ENCODE measurements at places on chromosomes 12 and 14.

GRCh38 chr12:96121271-96121711 is 72.9 kb upstream of the ELK3 start:
- no peak for DNase-seq

DNA sequence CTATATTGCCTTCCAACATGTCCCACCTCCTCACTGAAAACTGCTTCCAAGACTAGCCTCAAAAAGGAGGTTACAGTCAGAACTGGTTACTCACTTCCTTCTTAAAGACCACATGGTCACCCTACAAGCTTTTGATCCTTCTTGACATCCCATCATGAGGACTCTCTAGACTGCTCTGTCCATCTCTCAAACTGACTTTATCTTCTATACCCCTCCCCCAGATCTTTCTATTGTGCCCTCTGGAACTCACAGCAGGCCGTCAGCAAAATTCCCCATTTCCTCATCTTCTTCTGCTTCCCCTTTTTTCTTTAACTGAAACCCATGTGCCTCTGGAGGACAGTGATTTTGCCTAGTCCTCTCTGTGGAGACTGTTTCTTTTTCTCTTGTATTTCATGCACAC is 18.1 kb upstream of the IGF1 start:
- no peak for DNase-seq

GRCh38 chr12:13288937-13289652 is 92.6 kb downstream of the EMP1 start:
- no peak for DNase-seq

DNA sequence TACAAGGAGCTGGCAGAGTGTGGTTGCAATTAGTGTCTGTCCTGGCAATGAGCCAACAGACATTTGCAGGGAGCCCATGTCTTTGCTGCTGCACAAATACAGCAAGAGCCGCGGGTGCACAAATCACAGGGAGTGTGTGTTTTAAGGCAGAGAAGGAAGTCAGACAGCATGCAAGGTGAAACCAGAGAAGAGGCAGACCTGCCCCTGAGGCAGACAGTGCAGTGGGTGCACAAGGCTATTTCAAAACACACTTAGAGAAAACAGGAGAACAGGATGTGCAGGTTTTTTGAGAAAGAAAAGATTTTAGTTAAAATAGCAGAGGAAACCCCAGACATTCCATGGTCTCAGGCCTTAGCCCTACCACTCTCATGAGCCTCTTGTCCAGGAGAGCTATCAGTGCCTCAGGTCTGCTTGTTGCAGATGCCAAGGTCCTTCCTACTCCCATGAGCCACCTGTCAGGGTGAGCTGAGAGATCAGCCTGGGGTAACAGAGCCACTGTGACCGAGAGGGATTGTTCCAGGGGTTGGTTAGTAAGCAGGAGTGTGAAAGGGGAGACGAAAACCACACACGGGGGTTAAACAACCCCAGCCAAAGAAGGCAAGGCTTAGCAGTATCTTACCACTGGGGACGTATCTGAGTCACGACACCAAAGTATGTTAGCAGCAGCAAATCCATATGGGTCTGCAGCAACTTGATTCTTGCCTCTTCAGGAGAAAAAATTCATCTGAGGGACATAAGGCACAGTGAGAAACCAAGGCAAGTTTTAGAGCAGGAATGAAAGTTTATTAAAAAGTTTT is 78.1 kb downstream of the C14orf132 start:
- DNase-seq: no peak

DNA sequence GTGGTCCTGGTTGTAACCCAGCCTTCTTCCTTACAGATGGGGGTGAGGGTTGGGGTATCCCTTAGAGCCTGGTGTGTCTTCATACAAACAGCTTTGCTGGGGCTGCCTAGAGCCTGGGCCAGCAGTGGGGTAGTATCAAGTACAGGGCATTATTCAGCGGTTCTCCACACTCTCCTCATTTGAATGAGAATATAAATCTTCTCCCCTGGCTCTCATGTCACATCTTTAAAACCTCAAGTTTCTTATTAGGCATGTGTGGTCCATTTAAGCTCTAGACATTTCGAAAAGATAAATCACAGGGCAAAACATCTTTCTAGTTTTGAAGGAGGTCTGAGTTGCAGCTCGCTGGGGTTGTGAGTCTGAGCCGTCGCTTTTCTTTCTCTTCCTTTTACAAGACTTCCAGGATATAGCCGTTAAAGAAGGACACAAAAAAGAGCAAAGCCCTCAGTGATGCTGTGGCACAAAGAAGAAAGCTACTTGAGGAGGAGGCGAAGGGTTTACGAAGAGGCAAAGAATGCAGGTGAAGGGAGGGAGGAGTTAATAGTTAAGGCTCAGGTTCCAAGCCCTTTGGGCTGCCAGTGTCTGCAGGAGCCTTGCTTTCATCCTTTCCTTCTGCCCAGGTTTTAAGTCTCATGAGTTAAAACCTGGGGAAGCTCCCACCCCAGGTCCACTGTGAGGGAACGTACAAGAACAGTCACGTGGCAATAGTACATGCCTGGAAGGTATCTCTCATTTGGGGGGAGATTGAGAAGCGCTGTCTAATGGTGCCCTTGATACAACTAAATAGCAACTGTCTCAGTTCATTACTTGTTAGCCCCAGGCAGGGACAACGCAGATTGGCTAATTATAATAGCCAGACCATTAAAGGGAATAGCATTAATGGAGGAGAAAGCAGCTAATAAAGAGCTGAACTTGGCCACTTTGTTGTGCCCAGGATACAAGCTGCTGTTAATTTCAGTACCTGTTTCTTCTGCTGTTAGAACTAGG is 94.2 kb downstream of the ETV6 start:
- DNase-seq: no peak

GRCh38 chr12:26789731-26790644 is 43.0 kb downstream of the ITPR2 start:
- DNase-seq: no peak

DNA sequence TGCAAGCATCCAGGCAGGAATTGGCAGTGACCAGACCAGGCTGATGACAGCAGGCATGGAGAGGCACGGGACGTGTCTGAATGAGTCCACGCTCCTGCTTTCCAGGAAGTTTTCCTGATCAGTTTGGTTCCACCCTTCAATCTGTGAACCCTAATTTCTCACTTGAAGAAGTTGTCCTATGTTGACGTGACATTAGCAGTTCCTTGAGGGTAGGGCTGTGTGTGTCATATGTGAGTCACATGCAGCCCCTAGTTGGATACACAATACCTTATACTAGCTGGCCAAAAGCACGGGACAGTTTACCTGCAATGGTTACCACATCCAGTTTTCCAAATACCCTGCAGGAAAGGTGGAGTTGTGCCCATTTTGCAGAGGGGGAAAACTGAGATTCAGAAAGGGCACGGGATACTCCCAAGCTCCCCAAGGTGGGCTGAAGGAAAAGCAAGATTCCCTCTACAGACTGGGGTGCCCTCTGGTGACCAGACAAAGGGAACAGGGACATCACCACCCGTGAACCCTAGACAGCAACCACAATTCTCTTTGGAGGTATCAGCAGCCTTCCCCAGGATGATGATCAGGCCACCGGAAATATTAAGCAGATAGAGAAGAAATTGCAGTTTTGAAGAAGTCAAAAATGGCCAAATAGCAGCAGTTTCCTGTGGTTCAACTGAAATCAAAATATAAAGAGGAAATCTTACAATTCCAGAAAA is 194.5 kb downstream of the PHETA1 start:
- no peak for DNase-seq

- no peak for DNase-seq
These were observed 5.5 kb downstream of the ASIC1 start for GRCh38 chr12:50062728-50063460.

DNA sequence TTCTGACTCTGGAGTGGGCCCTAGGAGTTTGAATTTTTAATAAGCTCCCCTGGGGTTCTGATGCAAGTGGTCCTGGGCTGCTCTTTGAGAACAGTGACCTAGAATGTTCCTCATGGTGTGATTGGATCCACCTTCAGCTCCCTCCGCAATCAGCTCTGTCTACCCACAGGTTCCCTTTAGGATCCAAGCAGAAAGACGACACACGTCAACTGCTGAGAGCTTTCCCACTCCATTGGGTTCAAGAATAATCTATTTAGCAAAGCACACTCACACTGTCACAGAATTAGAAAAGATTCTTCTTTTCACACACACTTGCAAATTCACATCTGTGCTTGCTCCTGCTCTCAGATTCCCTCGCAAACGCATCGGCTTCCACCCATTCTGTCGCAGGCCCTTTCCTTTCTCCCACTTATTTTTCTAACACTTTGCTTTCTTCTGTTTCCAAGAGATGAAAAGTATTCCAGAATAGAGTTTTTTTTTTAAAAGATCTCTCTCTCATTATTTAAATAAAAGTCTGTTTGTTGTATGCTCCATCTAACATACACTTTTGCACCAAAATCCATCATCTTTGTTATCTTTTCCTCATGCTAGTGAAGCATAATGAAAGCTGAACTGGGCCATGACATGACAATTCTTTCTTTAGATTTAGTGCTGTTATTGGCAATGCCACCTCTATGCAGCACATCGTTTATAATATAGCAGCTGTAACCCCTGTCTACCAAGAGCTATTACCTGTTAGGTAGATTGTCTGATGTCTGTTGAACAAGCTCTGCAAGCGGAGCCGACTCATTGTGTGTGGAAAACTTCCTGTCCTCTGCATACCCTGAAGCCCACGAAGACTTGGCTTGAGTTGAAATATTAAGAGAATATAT is 73.1 kb downstream of the CACNA1C start:
- no peak for DNase-seq

GRCh38 chr12:1826867-1827705 is 6.7 kb downstream of the LRTM2 start:
- no peak for DNase-seq

DNA sequence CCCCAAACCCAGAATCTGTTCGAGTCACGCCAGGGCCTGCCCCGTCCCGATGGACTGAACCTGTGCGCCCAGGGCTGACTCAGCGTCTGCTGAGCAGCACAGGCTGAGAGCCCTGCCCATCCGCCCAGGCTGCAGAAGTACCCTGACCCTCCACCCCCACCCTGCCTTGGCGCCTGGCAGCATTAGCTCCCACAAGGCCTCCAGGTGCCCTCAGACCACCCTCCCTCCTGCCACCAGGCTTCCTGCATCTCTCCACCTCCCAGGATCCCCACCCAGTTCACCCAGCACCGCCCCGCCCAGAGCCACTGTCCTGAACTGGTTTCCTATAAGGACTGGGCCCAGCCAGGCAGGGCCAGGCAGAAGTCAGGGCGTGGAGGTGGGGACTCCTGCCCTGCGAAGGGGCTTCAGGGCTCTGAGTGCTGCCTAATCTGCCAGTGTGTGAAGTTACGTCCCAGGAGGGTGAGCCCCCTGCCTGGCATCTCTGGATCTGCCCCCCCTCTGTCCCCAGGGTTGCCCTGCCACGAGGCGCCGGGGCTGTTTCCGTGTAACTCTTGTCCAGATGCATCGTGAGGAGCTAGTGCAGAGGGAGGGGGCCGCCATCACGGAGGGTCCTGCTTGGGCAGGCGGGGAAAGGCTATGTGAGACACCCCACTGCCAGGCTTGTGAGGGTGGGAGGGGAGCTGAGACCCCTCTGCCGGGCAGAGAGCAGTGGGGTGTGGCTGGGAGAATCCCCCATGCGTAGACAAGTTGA is 9.1 kb downstream of the ADSS1 start:
- DNase-seq: no peak

GRCh38 chr12:38736821-38737220 is 168.6 kb downstream of the CPNE8 start:
- no peak for DNase-seq

DNA sequence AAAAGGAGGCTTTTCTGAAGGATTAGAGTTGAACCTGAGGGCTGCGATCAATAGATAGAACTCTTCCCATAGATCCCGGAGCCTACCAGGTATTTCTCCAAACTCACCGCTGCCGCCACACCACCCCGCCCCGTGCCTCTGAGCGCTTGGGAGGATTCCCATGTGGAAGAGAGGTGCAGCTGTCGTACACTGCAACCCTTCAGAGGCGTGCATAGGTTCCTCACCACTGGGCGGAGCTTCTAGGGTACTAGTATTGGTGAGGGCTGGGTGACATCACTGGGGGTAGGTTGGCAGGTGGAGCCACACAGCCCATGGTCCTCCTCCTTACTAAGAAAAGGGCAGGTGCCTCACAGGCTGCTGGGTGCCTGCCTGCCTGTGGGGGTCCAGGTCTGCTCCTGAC is 127.0 kb downstream of the TSPAN9 start:
- no peak for DNase-seq

GRCh38 chr14:61003571-61003970 is 22.5 kb downstream of the SLC38A6 start:
- no peak for DNase-seq

GRCh38 chr14:74934476-74935359 is 11.7 kb upstream of the RPS6KL1 start:
- no peak for DNase-seq

DNA sequence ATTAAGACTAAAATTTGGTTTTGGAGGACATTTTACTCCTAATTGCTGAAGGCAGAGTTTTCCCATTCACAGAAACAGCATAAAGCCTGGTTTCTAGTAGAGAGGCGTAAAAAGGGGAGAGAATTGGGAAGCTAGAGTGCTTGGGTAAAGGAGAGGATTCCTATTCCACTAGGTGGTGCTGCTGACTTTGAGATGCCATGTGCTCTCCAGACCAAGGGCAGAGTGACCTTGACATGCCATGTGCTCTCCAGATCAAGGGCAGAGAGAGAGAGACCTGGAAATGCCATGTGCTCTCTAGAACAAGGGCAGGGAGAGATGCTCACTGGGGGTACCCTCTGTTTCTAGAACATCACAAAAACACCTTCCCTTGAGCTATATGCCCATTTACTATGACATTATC is 176.2 kb upstream of the PDZRN4 start:
- DNase-seq: no peak

DNA sequence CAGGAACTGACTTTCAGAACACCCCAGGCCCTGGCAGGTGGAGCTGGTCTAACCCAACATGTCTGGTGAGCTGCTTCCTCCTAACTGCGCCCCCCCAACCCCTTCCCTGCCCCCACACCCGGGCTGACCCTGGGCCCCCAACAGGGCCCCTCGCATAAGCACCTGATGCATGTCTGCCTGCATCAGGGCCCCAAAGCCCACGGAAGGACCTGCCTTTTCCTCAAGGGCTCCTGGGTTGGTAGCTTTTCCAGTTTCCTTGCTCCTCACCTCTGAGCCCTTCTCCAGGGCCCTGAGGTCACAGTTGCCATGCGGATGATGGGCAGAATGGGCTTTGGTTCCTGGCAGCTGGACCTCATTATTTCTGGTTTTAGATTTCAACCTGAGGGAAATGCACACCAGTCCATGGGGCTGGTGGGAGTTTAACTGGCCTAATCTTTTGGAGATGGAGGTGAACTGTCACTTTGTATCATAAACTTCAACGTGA is 18.5 kb downstream of the TESC start:
- DNase-seq: no peak

Data from CD4-positive, alpha-beta T cell treated with Interleukin-4 for 4 hours (primary cell).